CD4-positive, alpha-beta T cell treated with Interleukin-6 at 100 ng/mL for 8 hours (primary cell): ENCODE measurements at places on chromosomes 6 and 20.

- DNase-seq = no peak
Measured at GRCh38 chr20:10739566-10739965, 65.8 kb upstream of the JAG1 start.

DNA sequence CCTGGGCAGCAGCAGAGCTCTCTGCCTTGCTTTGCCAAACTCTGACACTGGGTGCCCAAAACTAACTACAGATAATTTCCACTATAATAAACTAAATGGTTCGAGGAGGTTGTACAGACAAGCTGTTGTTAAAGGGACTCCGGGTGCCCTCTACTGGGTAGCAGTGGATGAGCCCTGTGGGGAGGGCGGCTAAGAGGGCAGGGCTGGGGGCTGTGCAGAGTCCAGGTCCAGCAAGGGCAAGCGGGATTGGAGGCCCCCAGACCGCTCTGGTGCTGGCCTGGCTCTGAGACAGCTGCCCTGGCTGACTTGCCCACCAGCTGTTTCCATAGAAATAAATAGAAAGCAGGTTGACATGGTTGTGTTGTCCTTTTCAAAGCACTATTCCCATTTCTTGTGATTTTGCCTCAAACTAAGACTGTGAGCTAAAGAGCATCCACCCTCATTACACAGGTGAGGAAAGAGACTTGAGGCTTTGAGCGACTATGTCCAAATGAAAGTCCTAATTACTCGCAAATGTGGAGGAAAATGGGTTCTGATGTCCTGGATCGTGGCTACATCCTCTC, 167.6 kb upstream of the CST7 start:
- DNase-seq = no peak

DNA sequence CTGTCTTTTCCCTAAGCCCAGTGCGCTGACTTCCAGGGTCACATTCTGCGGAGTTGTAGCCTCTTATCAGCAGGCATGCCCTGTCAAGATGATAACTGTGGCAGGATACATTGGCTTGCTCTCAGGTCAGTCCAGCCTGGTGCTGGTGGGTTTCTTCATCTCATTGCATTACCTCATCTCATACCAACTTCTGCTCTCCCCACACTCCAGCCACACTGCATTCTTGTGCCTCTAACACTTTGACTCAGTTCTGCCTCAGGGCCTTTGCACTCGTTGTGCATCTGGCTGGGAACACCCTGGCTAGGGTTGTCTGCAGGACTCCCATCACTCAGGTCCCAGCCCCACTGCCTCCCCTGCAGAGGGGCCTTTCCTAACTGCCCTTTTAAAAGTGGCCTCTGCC, 110.3 kb upstream of the BACH2 start:
- no peak for DNase-seq

- DNase-seq = no peak
Measured at GRCh38 chr6:149468179-149468578, 16.6 kb downstream of the ZC3H12D start.

- no peak for DNase-seq
Measured at GRCh38 chr20:831251-831650, 2.3 kb upstream of the FAM110A start.
